Sciatic nerve (tissue), 2 donors: ENCODE measurements at places on chromosomes 6 and 20. TPM values are rescaled to one million over a fixed set of nuclear protein-coding genes. Genes with fewer than 3 reads are reported as not detected.

NANP gene
- total RNA-seq, result 4.6 TPM

RCAN2 gene
- 14.8 TPM for total RNA-seq

PI3 gene
- total RNA-seq, result 1.8 TPM

LZTS3 gene
- total RNA-seq, result 10.5 TPM

GJA10 gene
- total RNA-seq, result not detected

LAMA2 gene
- total RNA-seq, result 88.8 TPM

SLC25A27 gene
- total RNA-seq, result 49.0 TPM

DNA sequence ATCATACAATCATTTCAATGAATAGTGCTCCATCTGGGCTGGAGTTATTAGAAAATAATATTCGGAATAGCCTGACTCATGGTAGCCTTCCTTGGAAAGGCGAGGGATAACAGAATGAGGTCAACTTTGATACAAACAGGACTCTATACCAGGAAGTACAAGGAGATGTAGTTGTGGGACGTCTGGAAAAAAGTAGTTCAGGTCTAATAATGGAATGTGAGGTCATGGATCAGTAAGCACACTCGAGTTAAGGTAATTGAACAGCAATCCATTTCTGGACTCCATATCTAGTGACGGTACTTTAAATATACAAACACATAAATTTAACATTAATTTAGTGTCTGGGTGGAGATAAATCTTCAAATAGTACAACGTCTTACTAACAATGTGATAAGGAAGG, 1204.0 kb upstream of the ADGRB3 start:
- no peak for DNase-seq

GRCh38 chr6:74128536-74128935, 432.5 kb downstream of the CD109 start:
- DNase-seq, result no peak

DNA sequence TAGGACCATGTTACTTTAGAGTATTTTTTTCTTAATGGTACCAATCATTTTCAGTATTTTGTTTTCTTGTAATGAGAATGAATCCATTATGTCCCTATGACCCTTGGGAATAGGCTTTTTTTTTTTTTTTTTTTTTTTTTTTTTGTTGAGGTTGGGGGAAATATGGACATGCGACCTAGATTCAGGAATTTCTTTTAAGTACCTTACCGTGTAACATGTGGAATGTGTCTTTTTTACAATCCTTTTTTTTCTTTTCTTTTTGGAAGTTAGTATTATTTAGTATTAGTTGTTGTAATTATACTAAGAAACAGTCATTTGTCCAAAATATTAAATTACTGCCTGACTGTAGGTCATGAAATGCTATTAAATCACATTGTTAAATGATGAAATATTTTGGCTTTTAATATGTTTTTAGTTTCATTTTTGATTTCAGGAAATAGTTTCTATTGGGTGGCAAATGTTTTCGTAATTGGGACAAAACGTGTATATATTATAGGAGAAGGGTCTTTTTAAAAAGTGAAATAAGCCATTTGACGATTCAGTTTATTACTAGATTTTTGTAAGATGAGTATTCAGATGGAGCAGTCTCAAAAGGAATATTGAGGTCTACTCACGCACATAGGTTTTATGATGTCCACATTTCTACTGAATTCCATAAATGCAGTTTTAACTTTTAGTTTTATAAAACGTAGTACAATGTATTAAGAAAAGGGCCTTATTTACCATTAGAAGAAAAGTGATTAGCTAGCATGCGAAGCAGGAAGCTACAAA, 4.9 kb downstream of the ARID1B start:
- no peak for DNase-seq

GRCh38 chr20:22805219-22805618, 220.8 kb upstream of the FOXA2 start:
- no peak for DNase-seq

DNA sequence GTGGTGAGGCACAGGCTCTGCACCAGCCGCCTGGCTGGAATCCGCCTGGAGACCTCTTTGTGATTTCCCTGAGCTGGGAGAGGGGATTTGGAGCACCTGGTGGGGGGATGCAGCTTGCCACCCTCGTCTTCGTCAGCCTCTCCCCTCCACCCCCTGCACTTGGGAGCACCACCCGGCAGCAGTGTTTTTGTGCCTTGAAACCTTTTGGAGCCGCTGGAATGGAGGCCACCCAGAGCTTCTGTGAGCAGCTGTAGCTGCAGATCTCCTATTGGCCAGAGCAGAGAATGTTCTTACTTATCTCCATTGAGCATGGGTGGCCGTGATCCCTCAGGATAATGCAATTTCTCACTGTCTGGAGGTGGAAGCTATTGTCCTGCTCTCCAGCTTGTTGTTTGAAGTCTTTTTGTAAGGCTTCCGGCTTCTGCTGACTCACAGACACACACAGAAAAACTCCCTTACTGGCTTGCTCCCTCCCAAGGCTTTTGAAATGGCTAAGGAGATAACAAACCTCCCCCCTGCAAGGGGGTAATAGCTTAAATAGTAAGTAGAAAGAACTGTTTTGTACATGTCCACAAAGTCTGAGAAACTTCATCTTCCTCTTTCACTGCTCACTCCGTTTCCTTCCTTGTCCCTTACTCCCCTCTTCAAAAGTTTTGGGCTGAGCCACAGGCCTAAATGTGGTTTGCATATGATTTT, 271.2 kb downstream of the PRL start:
- DNase-seq, result no peak

- no peak for DNase-seq
These were observed 56.2 kb upstream of the BEND3 start for GRCh38 chr6:107171513-107171912.

- no peak for DNase-seq
These were observed 63.8 kb downstream of the IBTK start for GRCh38 chr6:82183642-82184282.

GRCh38 chr6:142942238-142942637, 2.7 kb downstream of the HIVEP2 start:
- DNase-seq, result no peak

- DNase-seq, result no peak
These were observed 53.3 kb downstream of the RNASET2 start for GRCh38 chr6:166903027-166903426.

DNA sequence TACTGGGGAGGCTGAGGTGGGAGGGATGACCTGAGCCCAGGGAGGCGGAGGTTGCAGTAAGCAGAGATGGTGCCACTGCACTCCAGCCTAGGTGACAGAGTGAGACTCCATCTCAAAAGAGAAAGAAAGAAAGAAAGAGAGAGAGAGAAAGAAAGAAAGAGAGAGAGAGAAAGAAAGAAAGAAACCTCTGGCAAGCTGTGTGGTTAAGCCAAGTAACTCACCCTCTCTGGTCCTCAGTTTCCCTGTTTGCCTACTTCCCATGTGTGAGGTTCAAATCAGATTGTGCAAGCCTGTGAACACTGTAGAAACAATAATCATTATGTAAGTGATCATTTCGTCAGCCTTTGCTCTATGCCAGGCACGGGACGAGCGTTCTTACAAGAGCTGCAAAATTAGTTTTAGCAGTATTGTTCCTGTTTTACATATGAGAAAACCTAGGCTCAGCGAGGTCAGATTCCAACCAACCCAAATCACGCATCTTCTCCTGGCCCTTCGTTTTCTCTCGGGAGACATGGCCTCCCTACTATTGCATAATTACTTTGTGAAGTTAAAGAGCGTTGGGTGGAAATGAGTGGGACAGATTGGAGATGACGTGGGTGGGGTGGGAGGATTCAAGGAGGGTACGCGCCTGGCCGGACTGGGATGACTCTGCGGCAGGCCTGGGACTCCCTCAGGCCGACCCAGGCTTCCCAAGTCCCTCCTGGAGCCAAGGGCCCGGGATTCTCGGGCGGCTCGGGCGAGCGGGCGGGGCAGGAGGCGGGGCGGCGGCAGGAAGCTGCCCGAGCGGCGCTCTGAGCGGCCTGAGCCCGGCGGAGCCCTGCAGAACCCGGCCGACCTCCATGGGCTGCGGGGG, at the start of gene SNX21:
Gene SNX21, plus strand, starts transcription at position 770 of the 853 bp plus-strand sequence. CDS start 121 bp downstream, outside the sequence.
- DNase-seq, result peak; percentile 92

DNA sequence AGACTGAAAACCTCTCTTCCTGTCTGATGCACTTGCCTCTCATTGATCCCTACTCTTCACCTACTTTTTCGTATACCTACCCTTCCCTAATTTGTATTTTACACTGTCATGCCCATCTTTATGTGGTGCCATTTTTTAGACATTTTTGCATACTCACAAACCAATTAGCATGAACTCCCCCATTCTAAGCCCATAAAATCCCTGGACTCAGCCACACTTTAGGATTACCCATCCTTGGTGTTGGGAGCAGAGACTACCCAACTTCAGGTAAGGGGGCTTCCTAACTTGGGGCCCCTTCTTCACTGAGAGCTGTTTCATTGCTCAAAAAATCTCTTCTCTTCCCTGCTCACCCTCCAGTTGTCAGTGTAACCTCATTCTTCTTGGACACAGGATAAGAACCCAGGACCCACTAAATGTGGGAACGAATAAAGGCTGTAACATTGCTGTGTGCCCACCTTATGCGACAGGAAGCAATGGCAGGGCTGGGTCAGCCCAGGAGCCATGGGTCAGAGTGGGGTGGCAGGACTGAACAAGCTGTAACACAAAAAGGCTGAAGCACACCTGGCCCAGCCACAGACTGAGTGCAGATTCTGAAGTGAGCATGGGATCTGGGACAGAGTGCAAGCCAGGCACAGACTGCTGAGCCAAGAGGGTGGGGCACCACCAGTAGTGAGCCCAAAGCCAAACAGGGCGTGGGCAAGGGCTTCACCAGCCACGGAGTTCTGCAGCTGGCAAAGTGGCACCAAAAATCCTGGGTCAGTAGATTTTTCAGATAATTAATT, 789.1 kb upstream of the HS3ST5 start:
- DNase-seq, result no peak

DNA sequence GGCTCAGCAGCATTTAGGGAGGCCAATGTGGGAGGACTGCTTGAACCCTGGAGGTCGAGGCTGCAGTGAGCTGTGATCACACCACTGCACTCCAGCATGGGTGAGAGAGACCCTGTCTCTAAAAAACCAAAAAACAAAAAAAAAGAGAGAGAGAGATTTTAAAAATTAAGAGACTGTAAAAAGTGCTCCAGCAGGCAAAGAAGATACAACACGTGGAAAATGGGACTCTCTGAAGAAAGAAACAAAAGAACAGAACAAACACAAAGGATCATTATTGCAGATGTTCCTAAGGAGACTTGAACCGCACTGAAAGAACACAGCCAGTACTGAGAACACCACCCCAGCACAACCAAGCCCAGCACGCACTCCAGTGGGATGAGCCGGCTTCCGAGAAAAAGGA, 74.2 kb downstream of the TAF4 start:
- no peak for DNase-seq

GRCh38 chr20:51802170-51802751, at the start of gene SALL4:
SALL4 (minus strand) TSS chr20:51802521; CDS start chr20:51802408, 113 bp downstream.
- DNase-seq, result no peak

DNA sequence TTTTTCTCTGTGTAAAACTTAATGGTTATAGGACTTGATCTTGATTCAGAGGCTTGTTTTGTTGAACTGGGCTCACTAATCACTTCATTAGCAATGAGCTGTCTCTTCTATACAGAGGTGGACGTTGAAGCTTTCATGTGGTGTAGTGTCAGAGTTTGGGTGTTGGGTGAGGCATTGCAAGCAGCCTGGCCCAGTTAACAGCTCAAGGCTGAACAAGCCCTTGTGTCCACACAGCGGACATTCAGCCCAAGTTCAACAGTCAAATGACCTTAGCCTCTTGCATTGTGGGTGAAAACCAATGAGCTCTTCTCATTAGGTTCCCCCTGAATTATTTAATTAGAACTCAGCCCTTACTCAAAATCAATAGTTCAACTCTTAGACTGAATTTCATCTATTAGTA, 12.5 kb downstream of the COL10A1 start:
- DNase-seq, result no peak

DNA sequence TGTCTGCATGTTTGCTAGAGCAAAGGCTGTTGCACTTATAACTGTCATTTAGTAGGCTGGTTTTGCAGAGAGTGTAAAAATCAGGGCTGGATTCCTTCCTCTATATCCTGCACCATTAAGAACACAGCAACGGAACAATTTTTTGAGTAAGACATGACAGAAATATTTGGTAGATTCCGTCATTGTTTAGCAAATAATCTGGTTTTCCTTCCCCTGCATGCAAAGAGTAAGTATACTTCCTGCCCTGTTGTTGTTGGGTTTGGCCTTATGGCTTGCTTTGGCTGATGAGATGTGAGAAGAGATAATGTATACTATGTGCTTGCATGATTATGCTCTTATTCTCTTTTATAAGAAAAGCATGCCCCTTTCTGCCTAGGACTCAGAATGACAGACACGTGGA, 23.8 kb downstream of the MANEA start:
- DNase-seq, result no peak

DNA sequence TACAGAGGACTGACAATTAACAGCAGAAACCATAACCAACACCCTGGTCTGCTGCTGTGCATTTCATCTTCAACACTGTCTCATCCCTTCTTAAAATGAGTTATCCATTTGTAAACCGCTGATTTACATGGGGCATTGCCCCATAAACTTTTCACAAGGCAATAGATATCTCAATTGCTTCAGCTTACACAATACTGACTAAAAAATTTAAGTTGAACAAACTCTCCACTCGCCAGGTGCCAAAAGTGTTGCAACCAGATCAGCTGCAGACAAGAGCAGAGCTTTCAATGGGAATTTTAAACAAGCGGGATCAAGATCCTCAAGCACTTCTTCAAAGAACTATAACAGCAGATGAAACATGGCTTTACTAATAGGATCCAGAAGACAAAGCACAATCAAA, 183.0 kb downstream of the TASP1 start:
- DNase-seq, result no peak

DNA sequence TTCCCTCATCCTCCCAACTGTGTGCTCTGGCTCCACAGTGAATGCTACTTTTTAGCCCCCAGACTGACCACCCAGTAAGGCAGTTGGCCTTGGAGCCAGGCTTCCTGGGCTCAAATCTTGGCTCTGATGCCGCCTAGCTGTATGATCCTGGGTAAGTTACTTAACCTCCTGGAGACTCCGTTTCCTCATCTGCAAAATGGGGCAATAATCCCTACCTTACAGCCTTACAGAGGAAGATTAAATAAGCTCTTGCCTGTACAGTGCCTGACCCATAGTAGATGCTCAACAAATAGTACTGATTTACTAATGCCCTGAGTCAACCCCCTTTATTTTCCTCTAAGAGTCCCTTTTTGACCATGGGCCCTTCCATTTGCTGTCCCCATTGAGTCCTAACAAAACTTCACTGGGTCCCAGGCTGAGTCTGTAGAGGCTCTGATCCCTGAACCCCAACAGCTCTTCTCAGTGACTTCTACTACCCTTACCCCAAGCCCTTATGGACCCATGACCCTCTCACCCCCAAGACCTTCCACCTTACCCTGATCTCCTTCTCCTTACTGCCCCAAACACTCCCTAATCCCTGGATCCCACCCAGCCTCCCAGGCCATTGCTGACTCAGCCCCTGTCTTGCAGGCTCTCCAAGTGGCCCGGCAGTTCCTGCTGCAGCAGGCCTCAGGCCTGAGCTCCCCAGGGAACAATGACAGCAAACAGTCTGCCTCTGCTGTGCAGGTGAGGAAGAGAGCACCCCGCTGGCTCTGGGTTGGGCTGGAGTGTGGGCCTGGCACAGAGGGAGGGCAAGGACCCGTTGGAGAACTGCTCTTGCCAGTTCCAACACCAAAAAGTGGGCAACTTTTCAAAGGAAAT, 31.4 kb downstream of the FOXP4 start:
- DNase-seq, result no peak
